GM10248 (cell line): ENCODE measurements at places on chromosomes 5 and 9.
A peak's percentile ranks its signal among the peaks of the same experiment; 100 is the strongest.

GRCh38 chr9:110111868-110112267 is 96.1 kb downstream of the C9orf152 start:
- no peak for DNase-seq

DNA sequence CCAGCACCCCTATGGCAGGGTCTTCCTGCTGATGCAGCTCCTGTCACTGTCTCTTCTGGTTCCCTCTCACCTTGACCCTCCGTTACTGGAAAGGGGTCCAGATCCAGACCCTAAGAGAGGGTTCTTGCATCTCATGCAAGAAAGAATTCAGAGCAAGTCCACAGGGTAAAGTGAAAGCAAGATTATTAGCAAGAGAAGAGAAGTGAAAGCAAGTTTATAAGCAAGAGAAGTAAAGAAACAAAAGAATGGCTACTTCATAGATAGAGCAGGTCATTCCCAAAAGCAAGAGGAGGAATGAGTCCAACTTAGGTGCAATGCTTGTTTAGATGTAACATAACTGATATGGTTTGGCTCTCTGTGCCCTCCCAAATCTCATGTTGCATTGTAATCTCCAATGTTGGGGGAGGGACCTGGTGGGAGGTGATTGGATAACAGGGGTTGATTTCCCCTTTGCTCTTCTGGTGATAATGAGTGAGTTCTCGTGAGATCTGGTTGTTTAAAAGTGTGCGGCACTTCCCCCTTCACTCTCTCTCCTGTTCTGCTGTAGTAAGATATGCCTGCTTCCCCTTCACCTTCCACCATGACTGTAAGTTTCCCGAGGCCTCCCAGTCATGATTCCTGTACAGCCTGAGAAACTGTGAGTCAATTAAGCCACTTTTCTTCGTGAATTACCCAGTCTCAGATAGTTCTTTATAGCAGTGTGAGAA is 183.3 kb downstream of the MED10 start:
- no peak for DNase-seq

GRCh38 chr9:107632661-107633060 is 143.1 kb upstream of the KLF4 start:
- DNase-seq = no peak

DNA sequence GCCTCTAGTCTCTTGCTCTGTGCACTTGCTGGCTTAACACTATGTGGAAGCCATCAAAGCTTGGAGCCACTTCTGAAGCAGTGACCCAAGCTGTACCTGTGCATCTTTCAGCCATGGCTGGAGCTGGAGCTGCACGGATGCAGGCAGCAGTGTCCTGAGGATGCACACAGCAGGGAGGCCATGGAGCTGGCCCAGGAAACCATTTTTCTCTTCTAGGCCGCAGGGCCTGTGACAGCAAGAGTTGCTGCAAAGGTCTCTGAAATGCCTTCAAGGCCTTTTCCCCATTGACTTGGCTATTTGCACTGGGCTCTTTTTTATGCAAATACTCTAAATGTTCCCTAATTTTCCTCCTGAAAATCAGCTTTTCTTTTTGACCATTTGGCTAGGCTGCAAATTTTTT is 12.9 kb upstream of the ZNF484 start:
- no peak for DNase-seq

DNA sequence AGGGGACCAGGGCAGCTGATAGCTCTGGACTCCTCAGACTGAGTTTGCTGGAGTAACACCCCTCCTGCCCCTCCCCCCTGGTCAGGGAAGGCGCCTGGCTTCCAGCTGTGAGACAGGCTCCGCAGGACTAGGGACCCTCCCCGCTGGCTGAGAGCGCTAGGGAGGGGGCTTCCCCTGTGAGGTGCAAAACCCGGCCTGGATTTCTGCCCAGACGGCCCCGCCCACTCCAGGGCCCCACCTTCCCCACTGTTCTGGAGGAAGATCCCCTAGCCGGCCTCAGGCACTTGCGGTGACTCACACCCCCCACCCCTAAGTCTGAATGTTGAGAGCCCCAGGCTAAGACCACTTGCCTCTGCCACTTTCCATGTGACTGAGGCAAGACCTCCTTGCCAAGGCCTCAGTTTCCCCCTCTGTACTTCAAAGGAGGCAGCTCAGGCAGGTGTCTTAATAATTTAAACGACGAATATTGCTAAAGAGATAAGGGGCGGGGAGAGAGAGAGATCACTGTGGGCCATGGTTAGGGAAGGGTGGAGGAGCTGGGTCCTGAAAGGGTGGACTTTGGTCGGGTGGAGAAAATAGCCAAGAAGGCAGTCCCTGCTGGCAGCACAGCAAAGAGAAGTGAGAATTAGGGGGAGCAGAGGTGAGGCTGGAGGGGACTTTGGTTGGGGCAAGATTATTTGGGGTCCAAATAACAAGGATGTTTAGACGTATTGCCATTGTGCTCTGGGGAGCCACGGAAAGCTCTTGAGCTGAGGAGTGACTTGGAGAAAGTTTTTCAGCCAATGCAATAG is 1.0 kb upstream of the DAB2IP start:
- no peak for DNase-seq

DNA sequence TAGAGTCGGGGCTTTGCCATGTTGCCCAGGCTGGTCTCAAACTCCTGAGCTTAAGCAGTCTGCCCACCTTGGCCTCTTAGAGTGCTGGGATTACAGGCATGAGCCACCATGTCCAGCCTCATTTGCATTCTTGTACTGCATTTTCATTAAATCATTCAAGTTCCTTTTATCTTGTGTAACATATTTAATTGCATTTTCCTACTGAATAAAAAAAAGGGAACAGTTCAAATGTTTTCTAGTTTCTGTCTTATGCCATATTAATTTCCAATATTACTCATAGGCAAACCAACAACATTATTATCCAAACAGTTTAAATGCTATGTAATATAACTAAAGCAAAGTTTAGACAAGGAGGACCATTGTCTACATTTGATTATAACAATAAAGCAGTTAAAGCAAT is 6.1 kb downstream of the SLC31A1 start:
- no peak for DNase-seq

GRCh38 chr9:92607773-92608172 is 62.2 kb downstream of the IPPK start:
- no peak for DNase-seq

GRCh38 chr9:94904806-94905205 is 178.3 kb downstream of the AOPEP start:
- no peak for DNase-seq

DNA sequence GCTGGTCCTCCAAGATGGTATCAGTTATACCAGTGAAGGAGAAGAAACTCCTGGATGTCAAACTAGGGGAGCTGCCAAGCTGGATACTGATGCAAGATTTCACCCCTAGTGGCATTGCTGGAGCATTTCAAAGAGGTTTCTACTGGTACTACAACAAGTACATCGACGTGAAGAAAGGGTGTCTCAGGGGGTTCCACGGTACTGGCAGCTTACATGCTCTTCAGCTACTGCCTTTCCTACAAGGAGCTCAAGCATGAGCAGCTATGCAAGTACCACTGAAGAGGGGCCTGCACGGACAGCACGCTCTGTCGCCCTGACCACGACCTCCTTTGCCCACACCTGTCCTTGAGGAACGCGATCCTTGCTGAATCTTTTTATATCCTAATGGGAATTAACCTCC is 19.5 kb downstream of the ACTL7B start:
- no peak for DNase-seq

DNA sequence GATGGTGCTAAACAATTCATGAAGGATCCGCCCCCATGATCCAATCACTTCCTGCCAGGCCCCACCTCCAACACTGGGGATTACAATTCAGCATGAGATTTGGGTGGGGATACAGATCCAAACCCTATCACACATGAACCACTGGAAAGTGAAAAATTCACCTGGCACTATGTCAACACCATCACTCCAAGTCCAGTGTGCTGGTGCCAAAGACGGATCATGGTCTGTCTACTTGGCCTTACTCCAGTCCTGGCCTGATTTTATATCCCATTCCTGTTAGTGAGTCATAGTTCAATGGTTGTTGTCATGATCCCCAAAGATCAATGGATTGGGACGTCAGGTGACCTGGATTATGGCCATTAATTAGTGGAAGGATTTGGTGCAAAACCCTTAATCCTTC is 147.4 kb upstream of the RPS23 start:
- DNase-seq = no peak

DNA sequence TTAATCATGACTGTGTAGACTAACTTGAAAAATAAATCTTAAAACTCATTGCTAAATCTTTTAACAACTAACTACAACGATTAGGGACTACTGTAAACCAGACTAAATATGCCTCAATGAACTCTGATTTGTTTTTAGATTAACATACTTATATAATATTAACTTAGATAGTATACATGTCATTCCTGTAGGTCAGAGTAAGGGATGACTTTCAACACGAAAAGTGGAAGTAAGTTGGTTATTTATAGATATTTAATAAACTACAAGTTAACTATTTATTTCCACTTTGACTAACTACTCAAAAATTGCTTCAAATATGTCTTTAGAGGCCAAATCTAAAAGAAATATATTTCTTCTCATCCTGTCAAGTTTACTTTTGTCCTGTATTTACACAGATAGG is 795.6 kb downstream of the PTPRD start:
- DNase-seq = no peak

DNA sequence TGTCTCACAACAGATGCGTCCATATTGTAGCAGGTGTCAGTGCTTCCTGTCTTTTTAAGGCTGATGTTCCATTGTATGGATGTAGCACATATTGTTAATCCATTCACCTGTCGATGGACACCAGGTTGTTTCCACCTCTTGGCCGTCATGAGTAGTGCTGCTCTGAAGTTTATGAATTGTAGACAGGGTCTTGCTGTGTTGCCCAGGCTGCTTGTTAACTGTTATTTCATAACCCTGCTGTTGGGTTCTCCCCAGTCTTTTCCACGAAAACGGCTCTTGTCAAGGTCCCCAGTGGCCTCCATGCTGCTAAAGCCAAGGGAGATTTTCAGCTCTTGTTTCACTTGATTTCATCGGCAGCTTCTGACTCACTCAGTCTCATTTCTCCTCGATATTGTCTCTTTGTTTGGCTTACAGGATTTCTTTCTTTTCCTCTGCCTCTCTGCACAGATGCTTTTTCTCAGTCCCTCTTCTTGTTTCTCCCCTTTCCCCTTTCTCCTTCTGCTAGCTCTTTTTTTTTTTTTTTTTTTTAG is 12.1 kb upstream of the PSD2 start:
- no peak for DNase-seq

DNA sequence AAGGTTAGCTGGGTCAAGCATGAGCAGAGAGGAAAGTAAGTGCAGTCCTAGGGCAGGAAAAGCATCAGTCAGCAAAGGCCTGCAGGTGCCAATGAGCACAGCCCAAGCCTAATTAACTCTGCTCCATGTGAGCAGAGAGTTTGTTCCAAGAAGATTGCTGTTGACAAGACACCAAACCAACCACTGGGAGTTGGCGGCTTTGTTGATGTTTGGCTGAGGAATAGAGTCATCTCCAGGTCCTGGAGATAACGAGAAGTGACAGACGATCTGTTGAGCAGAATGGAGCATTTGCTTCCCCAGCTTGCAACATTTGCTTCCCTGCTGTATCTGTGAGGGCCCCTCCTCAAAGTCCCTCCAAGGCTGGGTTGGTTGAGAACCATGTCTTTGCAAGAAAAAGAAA is 68.2 kb downstream of the FAM114A2 start:
- no peak for DNase-seq

GRCh38 chr5:41869724-41870626 is at the start of gene OXCT1:
Gene OXCT1 (minus strand): TSS chr5:41870425. CDS start chr5:41870358, 67 bp downstream.
- DNase-seq = peak; percentile 93

- DNase-seq = no peak
Measured at GRCh38 chr5:149422366-149423048, 43.4 kb upstream of the IL17B start.

DNA sequence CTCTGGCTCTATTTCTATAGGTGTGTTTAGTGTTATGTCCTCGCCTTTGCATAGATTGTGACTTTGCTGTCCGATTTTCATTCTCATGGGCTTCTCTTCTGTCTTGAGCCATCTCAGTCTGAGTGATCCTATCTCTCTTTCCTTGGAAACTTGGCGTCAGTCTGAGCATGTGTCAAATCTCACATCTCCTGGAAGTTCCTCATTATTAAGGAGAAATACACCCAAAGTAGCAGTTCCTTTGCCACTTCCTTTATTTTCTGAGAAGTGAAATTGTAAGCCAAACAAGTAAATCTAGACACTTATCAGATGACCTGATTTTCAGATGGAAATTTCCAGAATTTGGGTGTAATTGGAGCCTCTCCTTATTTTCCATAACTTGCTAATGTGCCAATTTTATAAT is 126.9 kb upstream of the ANKH start:
- DNase-seq = no peak

DNA sequence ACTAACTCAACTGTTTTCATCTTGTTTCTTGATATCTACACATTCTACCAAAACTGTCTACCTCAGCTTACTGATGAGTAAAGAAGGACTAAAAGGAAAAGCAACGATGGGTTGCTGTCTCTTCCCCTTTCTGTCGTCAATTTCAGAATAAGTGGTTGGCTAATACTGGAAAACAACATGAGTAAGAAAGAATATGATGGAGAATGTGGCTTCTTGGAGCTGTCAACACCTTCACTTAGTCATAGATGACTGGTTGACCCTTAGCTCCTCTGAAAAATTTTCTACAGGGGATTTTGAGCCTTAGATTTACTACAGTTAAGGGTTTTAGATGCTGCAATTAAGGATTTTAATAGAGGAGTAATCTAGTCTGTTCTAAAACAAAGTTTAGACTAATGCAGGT is 797.9 kb downstream of the TLE4 start:
- no peak for DNase-seq

GRCh38 chr5:73160239-73160671 is 12.7 kb upstream of the TMEM174 start:
- no peak for DNase-seq

DNA sequence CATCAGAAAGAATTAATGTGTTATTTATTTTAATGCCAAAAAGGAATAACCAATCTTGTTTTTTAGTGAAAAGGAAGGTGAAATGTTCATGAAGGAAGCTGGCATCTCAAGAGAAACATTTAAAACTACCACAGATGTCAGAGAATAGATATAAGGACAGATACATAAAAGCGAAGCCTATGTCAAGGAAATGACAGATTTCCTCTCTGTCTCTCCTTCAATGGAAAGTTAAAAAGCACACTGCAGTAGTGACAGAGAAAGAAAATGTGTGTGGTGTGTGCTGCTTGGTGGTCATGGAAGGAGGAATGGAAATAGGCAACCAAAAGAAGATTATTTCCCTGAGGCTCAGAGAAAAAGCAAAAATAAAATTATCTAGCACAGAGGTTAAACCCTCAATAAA is 9.2 kb downstream of the WNT8A start:
- DNase-seq = no peak

GRCh38 chr9:875119-875962 is 33.8 kb downstream of the DMRT1 start:
- no peak for DNase-seq

DNA sequence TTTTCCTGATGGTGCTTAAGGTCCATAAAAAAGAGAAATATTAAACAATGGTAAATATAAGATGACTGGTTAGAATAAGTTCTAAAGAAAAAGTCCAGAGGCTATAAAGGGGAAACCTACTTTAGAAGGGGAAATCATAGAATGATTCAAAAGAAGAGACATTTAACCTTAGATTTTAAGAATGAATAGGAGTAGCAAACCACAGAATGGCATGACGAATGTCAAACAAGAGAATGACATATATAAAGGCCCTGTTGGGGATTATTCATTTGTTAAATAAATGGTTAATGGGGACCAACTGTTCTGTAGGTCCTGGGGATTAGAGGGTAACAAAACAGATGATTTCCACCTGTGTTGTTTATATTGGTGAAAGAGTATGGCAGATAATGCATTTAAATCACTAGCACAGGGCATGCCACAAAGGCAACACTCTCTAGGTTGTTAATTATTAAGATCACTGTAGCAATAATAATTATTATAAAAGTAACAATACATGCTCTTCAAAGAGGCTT is 495.2 kb upstream of the GRIA1 start:
- no peak for DNase-seq

GRCh38 chr5:64900618-64901017 is 131.9 kb downstream of the CWC27 start:
- no peak for DNase-seq
